ENCODE measurements at places on chromosomes 5 and 9.

GRCh38 chr5:132342291-132343180 is 27.0 kb upstream of the SLC22A5 start:
- no peak for DNase-seq

- no peak for DNase-seq
Measured at GRCh38 chr5:50320131-50320749, 120.8 kb downstream of the EMB start.

DNA sequence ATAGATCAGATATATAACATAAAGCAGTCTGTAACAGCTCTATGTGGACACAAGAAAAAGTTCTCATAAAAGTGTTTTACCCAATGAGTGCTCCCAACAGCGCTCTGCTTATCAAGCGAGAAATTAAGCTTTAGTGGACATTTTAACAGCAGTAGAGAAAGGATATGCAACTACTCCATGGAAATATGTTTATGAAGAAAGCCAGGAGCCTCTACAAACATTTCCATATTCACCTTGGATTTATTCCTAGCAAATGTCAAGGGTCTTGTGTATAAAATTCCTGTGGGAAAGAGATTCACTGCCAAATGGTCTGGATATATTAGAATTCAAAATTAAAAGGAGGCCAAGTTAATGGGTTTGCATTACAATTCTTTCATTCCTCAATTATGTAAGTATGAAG is 66.5 kb downstream of the DTWD2 start:
- DNase-seq: no peak

DNA sequence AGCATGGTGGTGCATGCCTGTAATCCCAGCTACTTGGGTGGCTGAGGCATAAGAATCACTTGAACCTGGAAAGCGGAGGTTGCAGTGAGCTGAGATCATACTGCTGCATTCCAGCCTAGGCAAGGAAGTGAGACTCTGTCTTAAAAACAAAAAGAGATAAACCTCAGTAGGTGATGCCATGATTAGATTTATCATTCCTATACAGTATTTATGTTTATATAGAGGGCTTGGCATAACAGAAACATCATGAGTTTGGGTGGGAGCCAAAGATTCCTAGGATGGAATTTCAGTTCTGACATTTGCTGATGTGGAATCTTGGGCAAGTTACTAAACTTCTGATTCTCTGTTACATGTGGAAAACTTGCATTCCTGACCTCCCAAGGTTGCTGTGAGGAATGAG is 22.3 kb downstream of the RFK start:
- DNase-seq: no peak

- no peak for DNase-seq
Measured at GRCh38 chr5:169875091-169875728, 105.1 kb downstream of the INSYN2B start.

Data from Calu3 (cell line).